Vagina (tissue), 2 donors: ENCODE measurements at places on chromosomes 3 and 15. TPM values are rescaled to one million over a fixed set of nuclear protein-coding genes. Genes with fewer than 3 reads are reported as not detected.

DNA sequence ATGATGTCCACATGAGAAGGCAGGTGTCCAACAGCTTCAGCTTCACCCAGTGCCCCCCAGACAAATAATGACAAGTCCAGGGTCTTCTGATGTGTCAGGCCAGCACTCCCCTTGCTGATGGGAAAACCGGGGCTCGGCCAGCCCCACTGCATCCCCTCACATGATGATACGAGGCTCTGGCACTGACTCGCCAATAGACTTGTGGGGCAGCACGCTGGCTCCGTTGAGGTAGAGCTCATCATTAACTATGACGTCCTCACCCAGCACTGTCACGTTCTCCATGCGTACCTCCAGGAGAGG, 2.1 kb upstream of the AMIGO3 start:
- no peak for DNase-seq

- no peak for DNase-seq
Measured at GRCh38 chr15:47196048-47196447, 521.3 kb upstream of the SEMA6D start.

GRCh38 chr3:51052562-51052961, 332.5 kb upstream of the MANF start:
- no peak for DNase-seq

DNA sequence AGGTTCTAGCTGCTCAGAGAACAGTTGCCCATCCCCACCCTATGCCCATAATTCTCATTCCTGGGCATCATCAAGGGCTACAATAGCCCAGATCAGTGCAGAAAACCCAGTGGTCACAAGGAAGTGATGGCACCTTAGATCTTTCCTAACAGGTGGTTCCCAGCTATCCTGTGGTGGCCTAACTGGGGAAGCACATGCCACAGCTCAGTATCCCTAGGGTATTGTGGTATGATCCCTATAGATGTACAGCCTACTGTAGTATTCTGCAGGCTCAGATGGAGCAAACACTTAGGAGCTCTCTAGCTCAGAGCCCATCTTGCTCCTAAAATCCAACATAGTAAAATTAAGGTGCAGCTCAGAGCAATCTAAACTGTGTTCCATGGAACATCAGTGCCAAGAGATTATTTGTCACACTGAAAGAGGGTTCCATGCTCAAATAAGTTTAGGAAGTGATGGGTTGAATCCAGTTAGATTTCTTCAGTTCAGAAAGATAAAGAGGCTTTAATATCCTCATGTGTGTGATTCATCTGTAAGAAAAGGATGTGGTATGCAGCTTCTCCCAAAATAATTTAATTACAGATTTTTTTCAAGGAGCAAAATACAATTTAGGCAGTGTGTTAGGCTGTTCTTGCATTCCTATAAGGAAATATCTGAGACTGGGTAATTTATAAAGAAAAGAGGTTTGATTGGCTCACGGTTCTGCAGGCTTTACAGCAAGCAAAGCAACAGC, 4.4 kb downstream of the A4GNT start:
- no peak for DNase-seq

- DNase-seq: no peak
Measured at GRCh38 chr15:98674336-98674735, 26.0 kb downstream of the IGF1R start.

- no peak for DNase-seq
Measured at GRCh38 chr15:39786447-39787056, 3.9 kb upstream of the FSIP1 start.

DNA sequence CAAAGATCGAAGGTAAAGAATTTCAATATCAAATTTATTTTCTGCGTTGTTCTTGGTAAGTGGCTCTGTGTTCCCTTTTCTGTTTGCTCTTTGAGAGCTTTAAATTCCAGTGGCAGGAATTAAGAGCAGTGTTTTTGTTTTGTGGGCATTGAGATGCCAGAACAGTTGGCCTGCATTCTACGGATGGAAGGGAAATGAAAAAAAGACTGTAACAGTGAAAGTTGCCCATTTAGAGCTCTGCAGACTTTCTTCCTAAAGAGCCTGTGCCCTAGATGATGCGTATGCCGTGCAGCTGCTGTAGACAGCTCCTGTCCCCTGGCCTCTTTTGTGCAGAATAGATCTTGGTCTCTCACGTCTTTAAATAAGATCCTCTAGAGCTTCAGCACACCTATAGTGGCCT, 58.8 kb downstream of the KAT2B start:
- no peak for DNase-seq

DNA sequence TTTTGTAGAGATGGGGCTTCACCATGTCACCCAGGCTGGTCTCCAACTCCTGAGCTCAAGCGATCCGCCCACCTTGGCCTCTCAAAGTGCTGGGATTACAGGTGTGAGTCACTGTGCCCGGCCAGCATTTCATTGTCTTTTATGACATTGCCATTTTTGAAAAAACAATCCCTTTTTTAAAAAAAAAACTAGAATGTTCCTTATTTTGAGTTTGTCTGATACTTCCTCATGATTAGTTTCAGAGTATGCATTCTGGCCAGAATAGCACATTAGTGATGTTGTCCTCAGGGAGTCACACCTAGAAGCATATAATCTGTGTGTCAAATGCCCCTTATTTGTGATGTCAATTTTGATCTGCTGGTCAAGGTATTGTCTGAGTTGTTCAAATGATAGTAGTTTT, 21.2 kb upstream of the NMD3 start:
- no peak for DNase-seq

DNA sequence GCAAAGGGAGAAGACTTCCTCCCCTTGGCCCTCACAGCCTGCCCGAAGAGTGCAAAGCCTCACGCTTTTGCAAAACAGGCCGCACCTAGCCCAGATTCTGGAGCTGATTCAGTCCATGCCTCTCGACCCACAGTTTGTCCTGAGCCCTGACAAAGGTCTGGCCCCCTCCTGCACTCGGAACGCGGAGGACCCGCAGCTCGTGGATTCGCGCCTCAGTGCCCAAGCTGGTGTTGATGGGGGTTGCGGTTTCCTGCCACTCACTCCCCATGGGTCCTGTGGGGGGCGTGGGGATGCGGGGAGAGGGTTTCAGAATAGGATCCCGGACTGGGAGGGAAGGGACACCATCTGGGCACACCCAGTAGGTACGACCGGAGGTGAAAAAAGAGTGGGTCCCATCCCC, 594 bp upstream of the CRABP1 start:
- DNase-seq: no peak

DNA sequence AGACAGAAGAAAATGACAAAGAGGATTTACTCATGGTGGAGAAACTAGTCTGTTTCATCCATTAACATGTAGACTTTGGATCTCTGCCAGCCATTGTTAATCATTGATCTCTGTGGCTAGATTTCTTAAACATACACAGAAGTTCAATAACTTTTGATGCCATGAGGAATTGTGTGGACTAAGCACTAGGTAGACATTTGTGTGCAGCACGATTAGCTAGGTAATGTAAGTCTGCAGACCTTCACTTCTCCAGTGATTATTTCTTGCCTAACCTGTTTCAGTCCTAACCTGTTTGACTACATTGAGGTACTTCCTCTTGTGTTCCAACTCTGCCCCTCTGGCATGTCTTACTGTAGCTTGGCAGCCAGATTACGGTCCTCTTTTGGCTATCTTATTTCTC, 928.5 kb upstream of the ROBO1 start:
- no peak for DNase-seq

DNA sequence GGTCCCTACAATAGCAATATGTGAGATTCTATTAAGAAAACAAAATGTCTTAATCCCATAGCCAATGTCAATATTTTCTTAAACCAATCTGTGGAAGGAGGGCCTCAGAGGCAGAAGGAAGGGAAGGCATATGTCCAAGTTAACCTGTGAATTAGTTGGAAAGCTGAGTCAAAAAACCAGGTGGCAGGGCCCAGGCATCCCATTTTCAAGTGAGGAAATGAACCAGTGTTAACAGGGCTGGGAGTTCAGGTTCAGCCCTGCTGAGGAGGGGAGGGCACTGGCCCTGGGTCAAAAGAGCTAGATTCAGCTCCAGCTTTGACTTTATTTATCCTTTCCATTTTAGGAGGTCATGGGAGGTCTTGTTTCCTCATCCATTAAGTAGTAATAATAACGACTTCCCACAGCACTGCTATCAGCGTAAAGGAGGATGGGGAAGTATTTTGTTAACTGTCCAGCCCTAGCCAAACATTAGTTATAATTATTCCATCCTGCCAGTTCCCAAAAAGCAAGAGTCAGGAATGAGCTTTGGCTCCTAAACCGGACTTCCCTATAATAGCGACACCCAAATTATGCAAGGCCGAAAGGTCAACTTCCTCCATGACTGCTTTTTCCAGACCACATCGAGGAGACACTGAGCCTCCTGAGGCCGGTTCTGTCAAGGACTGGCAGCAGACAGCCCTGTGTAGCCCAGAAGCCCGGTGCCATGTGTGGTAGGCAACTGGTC, 3.2 kb downstream of the MASP1 start:
- DNase-seq: no peak

GRCh38 chr3:63908081-63908736, 4.0 kb downstream of the SCAANT1 start:
- DNase-seq: no peak

SERINC4 gene
- total RNA-seq: not detected

AP4E1 gene
- 7.4 TPM for total RNA-seq

- DNase-seq: no peak
Measured at GRCh38 chr3:18111796-18112232, 313.3 kb downstream of the SATB1 start.

- peak; percentile 80 for DNase-seq
Measured at GRCh38 chr3:73385568-73385967, 239.2 kb downstream of the PDZRN3 start.

DNA sequence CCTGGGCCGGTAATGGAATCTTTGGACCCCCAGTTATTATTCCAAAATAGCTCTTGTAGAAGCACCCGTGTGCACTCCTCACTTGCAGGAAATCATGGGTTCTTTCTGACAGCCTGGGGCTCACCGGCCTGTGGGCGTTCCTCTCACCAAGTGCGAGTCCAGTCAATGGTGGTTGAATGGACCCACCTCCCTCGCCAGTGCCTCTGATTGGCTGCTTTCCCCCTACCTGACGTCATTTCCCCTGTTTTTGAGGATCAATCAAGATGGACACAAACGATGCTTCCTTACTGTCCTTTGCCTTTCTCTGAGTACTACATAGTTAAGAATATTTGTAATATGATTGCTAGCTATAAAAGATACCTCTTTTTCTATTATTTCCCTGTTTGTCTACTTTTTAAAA, 18.1 kb downstream of the MOBP start:
- DNase-seq: no peak

HOMER2 gene
- total RNA-seq: 18.2 TPM

DNA sequence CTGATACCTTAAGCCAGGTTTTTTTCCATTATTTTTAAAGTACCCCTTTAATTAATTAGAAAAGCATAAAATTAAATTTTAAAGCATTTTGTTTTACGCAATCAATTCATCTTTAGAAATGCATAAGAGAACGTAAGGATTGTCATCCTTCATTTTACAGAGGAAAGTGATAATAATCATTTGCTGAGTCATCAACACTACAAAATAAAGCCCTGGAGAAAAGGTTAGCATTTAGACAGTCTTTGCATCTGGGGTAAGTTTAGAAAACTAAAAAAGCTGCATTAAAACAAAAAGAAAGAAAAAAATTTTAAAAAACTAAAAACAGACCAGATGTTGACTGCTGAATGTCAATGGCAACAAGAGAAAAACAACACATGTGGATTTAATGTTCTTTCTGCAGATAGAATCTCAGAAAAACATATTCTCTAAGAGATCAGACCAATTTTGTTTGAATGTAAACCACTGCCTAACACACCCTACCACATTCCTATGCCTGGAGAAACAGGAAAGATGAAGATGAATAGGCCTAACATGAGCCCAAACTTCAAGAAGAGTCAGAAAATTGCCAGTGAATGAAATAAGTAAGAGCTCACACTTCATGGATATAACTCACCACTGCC, 59.9 kb downstream of the SUCNR1 start:
- no peak for DNase-seq

DTX3L gene
- 17.7 TPM for total RNA-seq

DNA sequence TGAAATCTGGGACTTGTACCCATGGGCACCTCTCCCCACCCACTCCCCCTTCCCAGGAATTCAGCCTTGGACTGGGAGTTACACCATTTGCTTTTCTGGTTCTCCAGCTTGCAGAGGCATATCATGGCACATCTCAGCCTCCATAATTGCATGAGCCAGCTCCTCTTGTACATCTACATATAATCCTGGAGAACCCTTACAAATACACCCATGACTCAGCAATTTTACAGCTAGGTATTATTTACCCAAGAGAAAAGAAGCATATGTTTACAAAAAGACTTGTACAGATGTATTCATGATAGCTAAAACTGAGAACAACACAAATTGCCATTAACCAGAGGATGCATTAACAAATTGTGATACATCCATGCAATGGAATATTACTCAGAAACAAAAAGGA, 58.4 kb downstream of the RPLP1 start:
- DNase-seq: no peak

DNA sequence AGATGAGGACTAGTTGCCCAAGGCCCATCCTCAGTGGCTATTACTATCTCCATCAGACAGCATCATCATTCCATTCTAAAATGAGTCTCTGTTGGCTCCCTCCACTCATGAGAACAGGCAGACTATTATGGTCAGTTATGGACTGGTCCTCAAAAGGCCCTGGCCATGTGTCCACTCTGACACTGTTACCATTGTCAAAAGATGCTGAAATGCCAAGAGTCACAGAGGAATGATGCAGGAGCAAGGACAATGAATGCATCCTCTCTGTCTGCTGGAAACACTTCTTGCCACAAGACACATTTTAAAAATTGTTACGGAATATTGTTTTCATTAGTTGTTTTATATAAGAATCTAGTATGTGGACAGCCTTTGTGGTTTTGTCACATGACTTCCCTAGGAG, 53.3 kb upstream of the STT3B start:
- no peak for DNase-seq

PLSCR2 gene
- not detected for total RNA-seq

SH2D7 gene
- not detected for total RNA-seq

- peak; percentile 91 for DNase-seq
Measured at GRCh38 chr3:133887803-133888703, 7.6 kb downstream of the RAB6B start.

DNA sequence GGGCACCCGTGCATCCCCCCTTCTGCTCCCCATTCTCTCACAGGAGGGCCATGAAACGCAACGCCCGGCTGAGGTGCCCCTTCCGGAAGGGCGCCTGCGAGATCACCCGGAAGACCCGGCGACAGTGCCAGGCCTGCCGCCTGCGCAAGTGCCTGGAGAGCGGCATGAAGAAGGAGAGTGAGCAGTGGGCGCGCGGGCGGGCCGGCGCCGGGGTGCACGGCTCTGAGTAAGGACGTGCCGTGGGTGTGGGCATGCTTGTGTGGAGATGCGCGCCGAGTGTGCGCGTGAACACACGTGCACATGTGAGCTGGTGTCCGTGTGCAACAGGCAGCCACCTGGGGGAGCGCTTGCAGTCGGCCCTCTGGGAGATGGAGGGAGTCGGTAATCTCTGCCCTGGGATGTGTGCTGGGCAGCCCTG, 28.1 kb downstream of the NR1I2 start:
- DNase-seq: no peak

GRCh38 chr3:194084284-194084683, 51.7 kb upstream of the HES1 start:
- DNase-seq: no peak

- DNase-seq: no peak
Measured at GRCh38 chr3:143226678-143227291, 107.2 kb downstream of the CHST2 start.

GRCh38 chr3:124469555-124469954, 260.7 kb upstream of the UMPS start:
- DNase-seq: no peak

- no peak for DNase-seq
Measured at GRCh38 chr3:7204848-7205156, 343.9 kb downstream of the GRM7 start.
